ENCODE measurements at places on chromosomes 2 and 18. TPM values are rescaled to one million over a fixed set of nuclear protein-coding genes. Genes with fewer than 3 reads are reported as not detected.

DNA sequence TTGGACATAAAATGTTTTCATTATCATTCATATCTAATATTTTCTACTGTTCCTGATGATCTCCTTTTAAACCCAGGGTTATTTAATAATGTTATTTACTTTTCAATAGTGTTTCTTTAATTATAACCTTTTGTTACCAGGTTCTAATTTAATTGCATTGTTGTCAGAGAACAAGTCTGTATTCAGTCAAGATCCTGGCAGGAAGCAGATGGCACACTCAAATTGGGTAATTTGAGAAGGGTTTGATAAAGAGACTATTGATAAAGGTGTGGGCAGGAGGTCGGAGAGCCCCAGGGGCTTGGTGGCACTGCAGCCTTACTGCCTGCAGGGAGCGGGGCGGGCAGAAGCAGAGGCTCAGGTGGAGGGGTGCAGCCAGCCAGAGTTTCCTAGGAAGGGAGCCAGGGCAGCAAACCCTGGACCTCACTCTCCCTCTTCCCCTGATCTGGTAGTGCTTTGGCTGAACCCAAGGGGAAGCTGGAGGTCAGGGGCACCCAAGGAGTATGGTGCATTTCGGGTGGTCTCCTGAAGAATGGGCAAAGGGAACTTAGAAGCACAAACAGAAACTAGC lies 2.3 kb upstream of the KIF1A start:
- DNase-seq = no peak

GRCh38 chr2:67486041-67486796 lies 89.1 kb downstream of the ETAA1 start:
- DNase-seq = no peak

GRCh38 chr2:237309416-237309815 lies 104.5 kb downstream of the COL6A3 start:
- no peak for DNase-seq

DNA sequence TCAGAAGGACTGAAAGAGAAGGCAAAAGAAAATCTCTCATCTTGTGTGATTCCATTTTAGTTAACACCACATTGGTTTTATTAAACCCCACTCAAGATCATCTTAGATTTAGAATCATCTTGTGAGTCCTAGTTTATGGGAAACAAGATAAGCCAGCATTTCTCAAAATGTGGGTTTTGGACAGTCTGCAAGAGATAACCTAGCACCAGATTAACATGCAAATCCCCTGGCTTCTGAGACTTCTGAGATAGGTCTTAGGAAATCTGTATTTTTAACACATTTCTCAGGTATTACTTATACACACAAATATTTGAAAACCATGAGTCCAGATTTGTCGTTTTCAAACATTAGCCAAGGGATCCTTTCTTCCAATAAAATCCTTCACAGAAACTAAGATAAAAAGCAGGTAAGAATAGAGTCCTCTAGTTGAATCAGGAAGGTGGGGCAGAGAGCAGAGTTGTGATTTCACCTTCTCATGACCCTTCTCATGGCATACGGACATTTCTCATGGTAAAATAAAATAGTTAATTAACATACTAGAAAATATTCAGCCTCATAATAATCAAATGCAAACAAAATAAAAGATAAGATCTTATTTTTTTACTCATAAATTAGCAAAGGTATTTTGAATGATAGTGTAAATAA lies 287.2 kb upstream of the FN1 start:
- no peak for DNase-seq

GRCh38 chr2:113675875-113676274 lies 48.8 kb downstream of the RABL2A start:
- DNase-seq = no peak

- DNase-seq = peak; percentile 65
Measured at GRCh38 chr18:75208155-75208835, 644 bp downstream of the PTGR3 start.

DNA sequence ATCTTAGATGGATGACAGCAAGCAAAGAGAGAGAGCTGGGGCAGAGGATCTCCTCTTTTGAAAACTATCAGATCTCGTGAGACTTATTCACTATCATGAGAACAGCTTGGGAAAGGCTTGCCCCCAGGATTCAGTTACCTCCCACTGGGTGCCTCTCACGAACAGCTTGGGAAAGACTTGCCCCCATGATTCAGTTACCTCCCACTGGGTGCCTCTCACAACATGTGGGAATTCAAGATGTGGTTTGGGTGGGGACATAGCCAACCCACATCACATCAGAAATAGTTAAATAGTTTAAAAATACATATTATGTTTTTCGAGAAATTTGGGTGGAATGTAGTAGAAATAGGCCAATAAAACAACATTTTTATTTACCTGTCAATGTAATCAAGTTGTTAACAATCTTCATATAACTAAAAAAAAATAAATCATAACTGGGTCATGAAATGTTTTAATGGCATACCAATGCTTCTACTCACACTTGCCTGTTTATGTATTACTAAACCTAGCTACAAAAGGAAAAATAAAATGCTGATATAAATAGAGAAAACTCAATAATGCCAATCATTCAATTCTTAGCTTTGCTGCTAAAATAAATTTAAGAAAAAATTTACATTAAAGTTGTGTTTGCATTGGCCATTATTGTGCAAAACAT lies 608.9 kb downstream of the SUCLG1 start:
- no peak for DNase-seq

DNA sequence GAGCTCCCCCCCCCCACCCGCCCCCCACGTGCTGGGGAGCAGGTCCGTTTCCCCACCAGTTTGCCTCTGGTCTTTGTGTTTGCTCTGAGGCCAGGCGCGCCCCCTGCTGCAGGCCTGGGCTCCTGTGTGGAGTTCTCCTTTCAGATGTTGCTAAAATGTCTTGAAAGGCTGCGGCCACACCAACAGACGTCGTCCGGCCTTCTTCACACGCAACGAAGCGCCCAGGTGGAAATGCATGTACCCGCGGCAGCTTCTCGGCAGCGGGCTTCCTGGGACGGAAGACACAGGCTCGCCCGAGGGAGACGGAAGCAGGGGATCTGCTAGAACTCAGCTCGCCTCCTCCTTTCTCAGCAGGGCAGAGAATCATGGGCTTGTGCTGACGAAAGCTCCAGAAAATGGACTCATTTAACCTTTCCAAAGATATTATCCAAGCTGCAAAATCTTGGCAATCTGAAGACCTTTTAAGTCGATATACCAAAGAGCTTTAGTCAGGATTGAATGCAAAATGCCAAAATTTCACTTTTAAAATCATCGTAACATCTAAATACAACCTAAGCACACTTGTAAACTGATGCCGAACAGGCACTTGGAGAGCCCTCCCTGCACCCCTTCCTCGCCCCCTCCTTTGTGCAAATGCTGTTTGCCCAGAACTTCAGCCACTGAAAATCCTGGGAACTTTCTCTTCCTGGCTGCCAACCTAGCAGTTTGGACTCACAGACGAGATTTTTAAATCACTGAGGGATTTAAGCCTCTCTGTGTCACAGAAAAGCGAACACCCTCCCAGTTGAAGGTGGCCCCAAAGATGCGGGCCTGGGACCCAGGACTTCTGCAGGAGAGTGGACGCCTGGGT lies 125.5 kb upstream of the ZNF516 start:
- DNase-seq = peak; percentile 10

DNA sequence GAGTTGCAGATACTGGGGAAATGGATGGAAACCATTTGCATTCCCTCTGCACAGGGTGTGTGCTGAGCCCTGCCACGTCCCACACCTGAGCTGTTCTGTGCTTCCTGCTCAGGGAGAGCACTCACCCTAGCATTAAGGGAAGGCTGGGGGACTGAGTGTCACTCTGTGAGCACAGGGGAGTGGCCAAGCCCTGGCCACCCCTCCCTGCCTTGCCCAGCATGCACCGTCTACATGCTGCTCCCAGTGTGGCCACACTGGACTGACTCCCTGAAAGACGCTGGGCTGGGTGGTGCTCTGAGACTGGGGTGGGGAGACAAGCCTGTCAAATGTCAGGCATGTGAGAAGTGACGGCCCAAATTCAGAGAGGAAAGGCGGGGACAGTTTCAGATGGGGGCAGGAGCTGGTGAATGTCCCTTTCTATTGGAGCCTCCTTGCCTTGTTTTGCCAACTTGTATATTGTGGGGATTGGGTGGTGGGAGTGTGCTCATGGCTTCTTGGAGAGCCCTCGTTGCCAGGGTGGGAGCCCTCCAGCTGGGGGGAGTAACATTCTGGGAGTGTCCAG lies 298.4 kb upstream of the HS6ST1 start:
- DNase-seq = no peak

DNA sequence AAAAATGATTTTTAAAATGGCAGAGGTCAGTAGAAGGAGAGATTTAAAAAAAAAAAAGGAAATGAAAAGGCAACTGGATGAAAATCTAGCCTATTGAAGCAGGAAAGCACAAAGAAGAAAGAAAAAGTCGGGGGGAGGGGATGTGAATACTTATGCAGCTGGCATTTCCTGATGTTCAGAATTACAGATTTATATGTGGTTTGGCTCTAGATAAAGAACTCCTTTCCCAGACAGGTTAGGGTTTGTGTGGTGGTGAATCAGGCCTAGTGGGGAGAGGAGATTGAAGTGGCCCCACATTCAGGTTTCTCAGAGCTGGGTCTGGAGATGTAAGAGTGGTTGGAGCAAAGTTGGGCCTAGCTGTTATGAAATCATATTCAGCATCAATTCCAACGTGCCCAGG lies 394.4 kb downstream of the FIGN start:
- DNase-seq = no peak

The TMEM247 gene
- total RNA-seq = not detected

DNA sequence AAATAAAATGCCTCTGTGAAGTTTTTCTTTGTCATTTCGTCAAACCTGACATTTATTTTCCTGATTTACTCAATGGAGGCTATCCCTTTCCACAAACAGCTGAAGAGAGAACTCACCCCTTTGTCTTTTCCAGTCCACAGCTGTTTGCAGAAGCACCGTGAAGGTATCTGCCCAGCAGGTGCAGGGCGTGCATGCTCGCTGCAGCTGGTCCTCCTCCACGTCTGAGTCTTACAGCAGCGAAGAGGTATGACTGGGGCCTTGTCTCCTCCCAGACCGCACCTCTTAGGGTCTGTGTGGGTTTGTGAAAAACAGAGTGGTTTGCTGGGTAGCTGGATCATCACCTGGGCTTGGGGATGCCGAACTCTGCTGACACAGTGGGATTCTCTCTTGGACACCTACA lies 9.7 kb downstream of the SPP2 start:
- DNase-seq = no peak

The IL37 gene
- total RNA-seq = not detected

The CNGA3 gene
- not detected for total RNA-seq

The CXCR4 gene
- 1,739 TPM for total RNA-seq

The VWC2L gene
- not detected for total RNA-seq

- DNase-seq = no peak
Measured at GRCh38 chr2:69269330-69269729, 117.7 kb downstream of the GFPT1 start.

DNA sequence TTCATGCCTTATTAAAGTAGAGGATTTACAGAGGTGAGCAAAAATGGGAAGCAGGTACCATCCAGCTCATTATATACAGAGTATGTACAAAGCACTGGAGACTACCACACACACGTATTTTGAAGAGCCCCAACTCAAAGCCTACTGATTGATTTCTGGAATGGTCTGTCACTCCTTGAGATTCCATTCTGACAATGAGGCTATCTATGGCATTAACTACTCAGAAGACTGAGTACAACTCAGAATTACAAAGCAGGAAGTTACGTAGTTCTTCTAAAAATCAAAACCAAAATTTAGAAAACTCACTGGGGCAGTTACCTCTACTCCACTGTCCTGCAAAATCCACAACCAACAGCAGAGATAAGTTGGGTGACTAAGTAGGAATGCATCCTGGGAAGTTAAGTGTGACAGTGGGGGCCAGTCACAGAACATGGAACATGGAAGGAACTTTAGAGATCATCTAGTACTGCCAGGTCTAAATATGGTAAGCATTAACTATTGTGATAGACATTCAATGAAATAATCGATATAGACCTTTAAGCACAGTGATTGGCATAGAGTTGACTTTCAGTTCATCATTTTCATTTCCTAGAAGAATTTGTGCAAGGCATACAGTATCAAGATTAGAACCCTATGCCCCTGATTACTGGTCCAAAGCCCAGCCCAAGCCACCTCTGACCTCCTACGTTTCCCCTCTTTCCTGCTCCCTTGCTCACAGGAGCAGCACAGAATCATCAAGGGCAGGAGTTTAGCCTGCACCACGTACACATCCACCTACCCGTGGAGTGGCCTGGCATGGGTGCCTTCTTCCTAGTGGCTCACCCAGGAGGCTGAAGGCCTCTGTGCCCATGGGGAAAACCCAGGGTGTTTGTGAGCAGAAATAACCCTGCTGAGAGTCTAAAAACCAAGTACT lies 80.1 kb upstream of the FOSL2 start:
- no peak for DNase-seq

DNA sequence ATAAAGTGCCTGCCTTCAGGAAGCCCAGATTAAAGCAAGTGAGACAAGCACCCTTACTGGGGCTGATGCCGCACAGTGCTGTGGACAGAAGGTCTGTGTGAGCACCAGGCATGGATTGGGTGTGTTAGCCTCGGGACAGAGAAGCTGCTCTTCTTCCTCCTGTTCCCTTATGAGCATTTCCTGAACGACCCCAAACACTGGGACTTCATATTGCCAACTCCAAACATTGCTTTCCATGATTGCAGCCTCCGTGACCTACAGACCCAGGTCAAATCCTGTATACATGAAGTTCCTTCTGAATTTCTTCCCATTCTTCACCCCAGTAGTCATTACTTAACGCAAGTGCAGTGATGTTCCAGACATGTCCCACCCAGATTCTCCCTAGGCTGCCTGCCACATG lies 129.8 kb upstream of the ALKAL2 start:
- DNase-seq = no peak

The ITGAV gene
- 3.7 TPM for total RNA-seq

The FOXD4L1 gene
- total RNA-seq = not detected

DNA sequence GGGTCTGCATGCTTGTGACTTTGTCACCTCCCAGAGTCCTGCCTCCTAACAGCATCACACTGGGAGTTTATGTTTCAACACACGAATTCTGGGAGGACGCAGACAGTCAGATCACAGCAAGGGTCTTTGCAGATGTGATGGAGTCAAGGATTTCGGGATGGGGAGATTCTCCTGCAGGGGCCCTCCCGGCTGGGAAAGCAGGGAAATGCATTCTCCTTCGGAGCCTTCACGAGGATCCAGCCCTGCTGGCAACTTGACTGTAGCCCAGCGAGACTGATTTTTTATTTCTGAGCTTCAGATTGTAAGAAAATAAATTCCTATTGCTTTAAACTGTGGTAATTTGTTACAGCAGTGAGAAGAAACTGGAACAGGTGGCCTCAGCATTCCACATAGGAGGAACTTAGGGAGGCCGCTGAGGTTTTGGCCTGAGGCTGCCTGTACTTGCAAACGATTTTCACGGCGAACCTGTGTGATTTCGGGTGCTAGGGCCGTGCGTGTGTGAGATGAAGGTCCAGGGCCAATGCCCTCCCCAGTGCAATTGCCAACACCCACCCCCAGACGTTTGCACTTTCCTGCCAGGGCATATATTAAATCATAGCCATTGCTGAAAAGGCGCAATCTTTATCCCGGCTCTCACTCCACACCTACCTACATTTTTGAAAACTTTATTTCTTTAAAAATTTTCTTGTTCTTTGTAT lies 79.8 kb downstream of the ASB1 start:
- no peak for DNase-seq

DNA sequence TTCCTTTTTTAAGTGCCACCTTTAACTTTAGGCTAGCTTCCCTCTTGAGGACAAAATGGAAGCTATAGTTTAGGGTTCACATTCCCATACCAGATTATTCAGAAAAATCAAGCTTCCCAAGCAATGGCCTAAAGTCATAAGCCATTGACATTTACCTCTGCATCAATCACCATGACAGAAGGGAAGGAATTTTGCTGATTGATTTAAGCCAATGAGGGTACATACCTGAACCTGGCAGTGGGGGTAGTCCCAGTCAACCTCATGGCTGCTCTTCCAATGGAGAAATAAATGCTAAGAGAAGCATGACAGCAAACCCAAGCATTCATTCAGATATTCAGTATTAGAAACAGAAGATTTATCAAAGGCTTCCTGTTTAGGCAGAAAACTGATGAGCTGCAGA lies 128.4 kb upstream of the CREB1 start:
- DNase-seq = no peak

Data from CD4-positive, alpha-beta T cell (primary cell).